CD8-positive, alpha-beta T cell (primary cell): ENCODE measurements at places on chromosomes 12 and 14.

GRCh38 chr12:10196210-10196609 lies 16.5 kb upstream of the GABARAPL1 start:
- DNase-seq, result no peak

- no peak for DNase-seq
Observed at GRCh38 chr12:80716696-80717469, at the start of gene MYF5. MYF5 (plus strand) TSS chr12:80716912; CDS start chr12:80717064, 152 bp downstream.

- DNase-seq, result no peak
Observed at GRCh38 chr12:119868992-119869391, 8.1 kb downstream of the CIT start.

- DNase-seq, result peak; percentile 67
Observed at GRCh38 chr12:6062757-6063735, 61.4 kb downstream of the VWF start.
